Activated CD4-positive, alpha-beta memory T cell treated with anti-CD3 and anti-CD28 coated beads for 36 hours (primary cell): ENCODE measurements at places on chromosomes 3 and 15. TPM values are rescaled to one million over a fixed set of nuclear protein-coding genes. Genes with fewer than 3 reads are reported as not detected.
A peak's percentile ranks its signal among the peaks of the same experiment; 100 is the strongest.

Gene WDR49
- not detected for total RNA-seq

Gene CX3CR1
- total RNA-seq: 0.07 TPM

Gene LPCAT4
- total RNA-seq: 71.3 TPM

Gene LRRC31
- not detected for total RNA-seq

GRCh38 chr15:41948490-41948889 lies 23.9 kb downstream of the EHD4 start:
- no peak for DNase-seq

- no peak for DNase-seq
Measured at GRCh38 chr15:44775953-44776352, 39.6 kb downstream of the TRIM69 start.

DNA sequence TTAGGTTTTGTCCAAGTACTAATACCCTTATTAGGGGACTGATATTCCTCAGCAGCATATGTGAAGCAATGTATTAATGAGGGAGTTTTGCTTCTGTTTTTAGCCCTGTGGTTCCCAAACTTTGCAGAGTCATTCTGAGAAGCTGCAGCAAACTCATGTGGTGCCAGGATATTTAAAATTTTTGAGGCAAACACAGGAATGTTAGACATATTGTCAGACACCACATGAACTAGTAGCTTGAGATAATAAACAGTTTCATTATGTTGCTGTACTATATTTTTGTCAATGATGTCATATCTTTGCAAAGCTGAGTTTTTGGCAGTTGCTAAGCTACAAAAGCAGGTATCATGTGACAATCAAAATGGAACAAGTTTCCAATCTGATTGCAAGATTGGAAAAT lies 36.6 kb downstream of the ATP6V1A start:
- no peak for DNase-seq

DNA sequence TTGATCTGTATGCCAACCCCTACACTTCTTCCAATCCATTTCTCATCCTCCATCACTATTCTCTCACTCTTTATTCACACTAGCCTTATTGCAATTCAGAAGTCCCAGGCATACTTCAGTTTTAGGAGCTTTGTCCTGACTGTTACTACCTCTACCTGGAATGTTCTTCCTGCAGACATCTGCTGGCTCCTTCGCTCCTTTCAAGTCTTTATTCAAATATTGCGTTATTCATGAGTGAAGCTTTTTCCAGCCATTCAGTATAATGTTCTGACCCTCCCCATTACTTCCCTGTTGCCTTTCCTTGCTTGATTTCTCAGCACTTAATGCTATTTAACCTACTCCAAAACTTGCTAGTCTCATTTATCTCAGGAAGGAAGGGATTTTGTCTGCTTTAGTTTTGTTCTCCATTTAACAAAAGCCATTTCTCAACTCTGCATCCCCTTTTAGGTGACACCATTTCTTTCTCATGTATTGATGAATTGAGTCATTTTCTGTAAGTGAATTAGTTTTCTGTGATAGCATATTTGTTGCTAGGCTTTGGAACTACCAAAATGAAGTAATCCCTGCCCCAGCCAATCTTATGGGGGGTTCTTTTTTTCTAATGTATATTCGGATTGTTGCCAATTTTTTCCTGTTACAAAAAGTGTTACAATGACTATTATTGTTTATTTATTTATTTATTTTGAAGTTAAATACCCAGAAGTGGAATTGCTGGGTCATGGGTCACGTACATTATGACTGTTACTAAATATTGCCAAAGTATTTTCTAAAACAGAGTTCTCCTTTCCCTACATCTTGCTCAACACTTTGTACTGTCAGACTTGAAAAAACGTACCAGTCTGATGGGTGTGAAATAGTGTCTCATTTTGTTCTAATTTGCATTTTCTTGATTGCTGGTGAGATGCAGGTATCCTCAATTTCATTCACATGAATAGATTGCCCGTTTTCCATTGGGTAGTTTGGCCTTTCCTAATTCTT lies 9.4 kb downstream of the ATP11B start:
- DNase-seq: no peak

DNA sequence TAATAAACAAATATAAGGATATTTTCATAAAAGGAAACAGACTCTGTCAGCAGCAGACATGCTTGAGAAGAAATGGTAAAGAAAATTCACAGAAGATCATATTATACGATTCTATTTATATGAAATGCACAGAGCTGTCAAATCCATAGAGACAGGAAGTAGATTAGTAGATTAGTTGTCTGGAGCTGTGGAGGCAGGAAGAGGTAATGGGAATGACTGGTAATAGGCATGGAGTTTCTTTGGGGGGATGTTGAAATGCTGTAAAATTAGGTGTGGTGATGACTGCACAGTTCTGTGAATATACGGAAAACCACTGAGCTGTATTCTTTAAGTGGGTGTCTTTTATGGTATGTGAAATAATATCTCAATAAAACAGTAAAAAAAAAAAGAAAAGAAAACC lies 35.3 kb downstream of the CEP152 start:
- DNase-seq: no peak

DNA sequence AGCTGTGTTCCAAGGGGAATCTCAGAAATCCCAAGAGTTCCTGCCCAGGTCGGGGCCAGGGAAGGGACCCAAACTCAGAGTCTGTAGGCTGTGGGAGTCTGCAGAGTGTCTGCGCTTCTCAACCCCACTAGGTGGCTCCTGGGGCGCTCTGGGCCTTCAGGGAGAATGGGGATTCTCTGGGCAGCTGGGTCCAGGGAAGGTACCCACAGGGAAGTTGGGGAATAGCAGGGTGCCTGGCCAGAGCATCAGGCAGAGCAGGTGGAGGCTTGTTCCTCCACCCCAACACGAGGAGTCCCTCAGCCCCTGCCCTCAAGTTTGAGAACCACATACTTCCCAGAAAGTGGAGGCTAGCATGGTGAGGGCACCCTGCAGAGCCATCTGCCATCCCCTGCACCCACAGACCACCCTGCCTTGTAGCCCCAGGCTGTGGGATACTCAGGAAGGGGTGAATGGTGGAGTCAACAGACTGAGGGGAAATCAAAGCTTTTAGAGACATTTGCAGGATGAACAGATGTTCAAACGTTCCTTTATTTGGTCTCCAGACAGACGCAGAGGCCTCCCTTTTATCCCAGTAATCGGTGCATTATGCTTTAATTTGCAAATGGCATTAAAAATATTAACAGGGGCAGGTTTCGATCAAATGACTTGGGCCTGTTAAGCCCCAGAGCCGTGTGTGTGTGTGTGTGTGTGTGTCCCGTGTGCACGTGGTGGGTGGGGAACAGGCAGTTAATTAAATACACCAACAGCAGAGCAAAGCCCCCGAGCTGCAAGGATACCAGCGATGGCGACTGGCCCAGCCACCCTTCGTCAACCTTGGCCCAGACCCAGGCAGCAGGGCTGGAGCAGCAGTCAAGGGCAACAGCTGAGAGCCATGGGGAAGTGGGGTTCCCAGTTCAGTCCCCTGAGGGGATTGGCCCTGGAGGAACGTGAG lies 57.7 kb downstream of the DNAJB8 start:
- no peak for DNase-seq

DNA sequence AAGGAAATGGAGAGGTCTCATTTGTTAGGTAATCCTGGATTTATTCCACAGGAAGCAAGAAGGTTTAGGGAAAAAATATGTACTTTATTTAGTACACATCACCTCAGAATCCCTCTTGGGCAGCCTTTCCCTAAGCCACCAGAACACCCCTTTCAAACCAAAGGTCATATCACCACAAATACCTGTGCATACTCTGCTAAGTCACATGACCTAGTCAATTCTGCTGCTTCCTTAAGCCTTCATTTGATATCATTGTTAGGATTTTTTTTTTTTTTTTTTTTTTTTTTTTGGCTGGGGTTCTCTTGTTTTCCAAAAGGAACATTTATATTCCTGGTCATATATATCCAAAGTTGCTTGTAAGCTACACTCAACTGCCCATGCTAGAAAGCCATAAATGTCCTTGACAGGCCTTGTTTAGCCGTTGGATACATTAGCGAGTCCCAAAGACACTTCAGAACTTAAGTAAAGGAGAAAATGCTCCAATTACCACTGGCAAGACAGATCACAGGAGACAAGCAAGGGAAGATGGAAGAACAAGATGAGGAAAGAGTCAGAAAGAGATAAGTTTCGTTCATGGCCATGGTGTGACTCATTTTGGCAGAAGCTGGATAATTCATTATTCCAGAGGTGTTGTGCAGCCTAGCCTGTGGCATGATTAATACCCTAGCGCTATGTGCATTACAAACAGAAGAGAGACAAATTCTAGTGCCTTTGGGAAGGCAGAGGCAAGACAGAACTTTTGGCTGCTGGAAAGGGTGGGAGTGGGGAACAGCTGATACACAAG lies 155.6 kb upstream of the SLC2A2 start:
- DNase-seq: no peak

GRCh38 chr15:70815604-70816003 lies 38.4 kb downstream of the LARP6 start:
- no peak for DNase-seq

GRCh38 chr3:38952721-38953120 lies 99.0 kb downstream of the SCN11A start:
- DNase-seq: no peak

DNA sequence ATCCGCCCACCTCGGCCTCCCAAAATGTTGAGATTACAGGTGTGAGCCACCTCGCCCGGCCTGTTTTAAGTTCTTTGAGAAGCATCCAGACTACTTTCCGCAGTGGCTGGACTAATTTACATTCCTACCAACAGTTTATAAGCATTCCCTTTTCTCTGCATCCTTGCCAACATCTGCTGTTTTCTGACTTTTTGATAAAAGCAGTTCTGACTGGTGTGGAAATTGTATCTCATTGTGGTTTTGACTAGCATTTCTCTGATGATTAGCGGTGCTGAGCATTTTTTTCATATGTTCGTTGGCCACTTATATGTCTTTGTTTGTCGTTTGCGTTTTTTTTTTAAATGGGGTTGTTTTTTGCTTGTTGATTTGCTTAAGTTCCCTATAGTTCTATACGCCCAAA lies 208.4 kb upstream of the DPPA4 start:
- DNase-seq: no peak

DNA sequence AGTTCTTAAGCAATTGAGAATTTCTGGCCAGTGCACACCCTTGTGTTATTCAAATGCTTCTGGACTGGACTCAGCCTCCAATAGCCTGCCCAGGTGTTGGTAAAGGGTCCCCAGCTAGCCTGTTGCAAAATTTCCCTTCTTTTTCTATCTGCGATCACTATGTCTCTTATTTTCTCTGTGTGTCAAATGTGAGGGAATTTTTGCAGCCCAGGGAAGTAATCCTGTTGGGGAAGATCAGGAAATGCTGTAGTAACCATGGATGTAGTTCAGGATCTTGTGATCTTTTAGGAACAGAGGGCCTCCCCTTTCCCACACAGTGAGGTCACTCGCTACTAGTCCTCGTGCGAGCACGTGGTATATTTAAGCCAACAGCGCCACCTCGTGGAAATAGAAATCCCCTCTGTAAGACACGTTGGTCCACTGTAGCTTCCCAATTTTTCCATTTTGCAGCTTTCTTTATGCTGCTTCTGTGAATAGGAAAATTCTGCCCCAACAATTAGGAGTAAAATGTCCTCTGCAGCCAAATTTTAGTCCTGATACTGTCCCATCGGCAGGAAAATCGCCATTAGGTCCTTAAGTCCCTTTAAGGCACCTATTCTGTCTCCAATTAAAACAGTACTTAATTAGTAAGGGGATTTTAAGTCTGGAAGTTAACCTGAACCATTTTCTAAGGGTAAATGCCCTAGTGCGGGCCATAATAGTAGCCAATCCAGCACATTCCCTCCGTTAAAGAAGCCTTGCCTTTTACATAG lies 4.0 kb upstream of the SMCO1 start:
- peak; percentile 78 for DNase-seq

- DNase-seq: no peak
Measured at GRCh38 chr3:40800343-40800742, 275.6 kb downstream of the ZNF621 start.

- DNase-seq: no peak
Measured at GRCh38 chr15:69934607-69935006, 163.1 kb downstream of the TLE3 start.
